ENCODE measurements at places on chromosomes 13 and 19.

DNA sequence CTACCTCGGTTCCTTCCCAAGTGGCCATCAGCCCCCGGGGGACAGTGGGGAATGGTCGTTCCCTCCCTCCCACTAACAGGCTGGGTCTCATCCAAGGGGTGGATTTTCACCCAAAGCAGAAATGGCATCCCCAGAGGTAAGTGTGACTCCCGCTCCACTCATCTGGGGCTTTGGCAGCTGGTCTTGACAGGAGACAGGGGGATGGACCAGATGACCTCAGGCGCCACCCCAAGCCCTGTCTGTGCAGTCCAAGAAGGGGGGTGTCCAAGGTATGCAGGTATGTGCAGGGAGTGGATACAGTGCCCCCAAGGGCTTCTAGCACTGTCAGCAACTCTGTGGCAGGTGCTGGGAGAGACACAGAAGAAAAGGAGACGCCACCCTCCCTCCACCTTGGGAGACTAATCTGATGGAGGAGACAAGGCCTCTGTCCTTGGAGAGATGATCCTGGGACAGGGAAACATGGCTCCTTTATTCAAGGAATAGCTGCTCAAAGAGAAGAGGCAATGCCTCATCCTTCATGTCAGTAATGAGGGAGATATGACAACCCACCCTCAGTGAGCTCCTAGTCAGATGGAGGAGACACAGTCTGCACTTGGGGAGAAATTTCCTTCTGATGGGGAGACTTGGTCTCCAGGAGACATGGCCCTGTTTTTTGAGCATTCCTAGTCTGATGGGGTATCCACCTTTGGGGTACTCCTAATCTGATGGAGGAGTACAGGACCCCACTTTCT, 7.7 kb downstream of the CEACAM16 start:
- DNase-seq: no peak

- no peak for DNase-seq
Measured at GRCh38 chr13:95295026-95295425, 6.2 kb downstream of the ABCC4 start.

DNA sequence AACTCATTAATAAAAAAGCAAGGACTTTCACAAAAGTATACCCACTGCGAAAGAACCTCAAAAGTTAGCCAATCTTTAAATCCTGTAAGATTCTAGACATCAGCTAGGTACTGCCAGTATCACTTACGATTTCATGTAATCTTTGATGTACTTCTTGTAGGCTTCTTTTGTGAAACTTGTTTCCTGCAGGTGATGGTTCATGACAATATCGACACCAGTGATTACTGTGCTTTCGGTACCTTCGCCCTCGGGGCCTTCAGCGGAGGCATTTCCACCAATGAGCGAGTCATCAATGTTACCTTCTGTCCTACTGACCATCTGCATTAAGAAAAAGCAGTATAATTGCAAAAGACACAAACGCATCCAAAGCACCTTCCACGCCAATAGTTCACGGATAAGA, 1.1 kb downstream of the TPT1 start:
- DNase-seq: peak; percentile 27

- no peak for DNase-seq
Measured at GRCh38 chr13:33258808-33259193, 26.8 kb downstream of the STARD13 start.

GRCh38 chr19:6250024-6250615, 29.7 kb downstream of the MLLT1 start:
- no peak for DNase-seq

DNA sequence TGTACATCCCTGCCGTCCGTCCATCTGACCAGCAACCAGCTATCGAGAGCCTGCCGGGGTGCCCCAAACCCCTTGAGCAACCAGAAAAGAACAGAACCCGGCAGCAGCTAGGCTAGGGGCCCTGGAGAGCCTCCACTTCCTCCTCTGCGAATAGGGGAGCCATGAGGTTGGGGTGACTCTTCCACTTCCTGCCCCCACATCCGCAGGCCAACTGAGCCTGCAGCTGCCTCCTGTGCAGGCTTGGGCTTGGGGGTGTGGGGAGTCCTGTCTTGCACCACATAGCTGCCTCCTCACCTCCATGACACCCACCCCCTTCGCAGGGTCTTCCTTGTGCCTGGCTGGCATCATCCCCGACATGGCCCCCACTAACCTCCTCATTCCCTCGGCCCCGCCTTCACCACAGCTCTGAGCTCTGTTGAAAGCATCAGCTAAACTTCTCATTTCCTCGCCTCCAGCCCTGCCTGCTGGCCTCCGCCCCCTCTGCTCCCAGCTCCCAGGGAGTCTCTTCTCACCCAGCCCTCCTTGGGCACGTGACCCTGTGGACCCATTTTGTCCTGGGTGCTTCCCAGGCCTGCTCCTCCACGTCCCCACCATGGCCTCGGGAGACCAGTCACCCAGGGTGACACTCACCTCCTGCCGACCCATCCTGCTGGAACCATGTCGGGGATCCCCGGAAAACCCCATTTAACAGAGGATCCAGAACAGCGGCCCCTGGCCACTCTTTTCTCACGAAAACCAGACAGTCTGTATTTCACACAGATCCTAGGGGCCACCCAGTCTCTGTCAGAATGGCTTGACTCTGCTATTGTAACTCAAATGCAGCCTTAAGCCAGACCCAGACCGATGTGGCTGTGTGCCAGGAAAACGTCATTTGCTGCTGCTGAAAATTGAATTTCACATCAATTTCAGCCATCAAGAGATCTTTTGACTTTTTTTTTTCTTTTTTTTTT, 50.4 kb downstream of the MYO9B start:
- peak; percentile 52 for DNase-seq

DNA sequence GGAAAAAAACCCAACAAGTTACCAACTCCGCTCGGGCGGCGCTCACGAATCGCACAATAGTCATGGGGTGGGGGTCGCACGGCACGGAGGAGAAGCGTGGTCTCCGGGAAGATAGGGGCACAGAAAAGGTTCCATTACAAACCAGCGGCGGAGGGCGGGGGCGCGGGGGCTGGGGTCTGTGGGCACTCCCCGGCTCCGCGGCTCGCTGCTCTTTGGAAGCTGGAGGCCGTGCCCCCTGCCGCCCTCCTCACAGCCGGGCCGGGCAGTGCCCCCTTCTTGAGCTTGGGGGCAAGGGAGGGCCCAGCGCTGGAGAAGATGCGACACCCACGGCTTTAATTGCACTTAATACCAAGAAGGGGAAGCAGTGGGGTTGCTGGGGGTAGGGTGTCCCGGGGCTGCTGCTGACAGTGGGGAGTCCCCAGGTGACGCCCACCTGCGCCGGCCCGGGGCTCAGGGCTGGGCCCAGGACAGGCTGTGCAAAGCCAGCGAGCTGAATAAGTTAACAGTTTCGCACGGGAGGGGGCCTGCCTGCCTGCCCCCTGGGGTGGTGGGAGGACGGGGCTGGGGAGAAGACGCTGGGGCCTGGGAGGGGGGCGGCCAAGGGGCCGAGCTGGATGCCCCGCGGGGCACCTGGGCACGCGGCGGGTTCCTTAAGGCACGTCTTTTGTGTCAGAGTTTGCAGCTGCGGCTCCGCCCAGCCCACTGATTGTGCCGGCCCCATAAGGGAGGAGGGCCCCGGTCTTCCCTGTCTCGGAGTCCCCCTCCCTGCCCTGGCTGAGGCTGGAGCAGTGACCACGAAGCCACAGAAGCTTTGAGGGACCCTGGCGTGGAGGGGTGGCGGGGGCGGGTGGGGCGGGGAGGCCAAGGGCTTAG, 9.8 kb downstream of the DCAF15 start:
- DNase-seq: no peak

- DNase-seq: no peak
Measured at GRCh38 chr19:18802354-18802753, 11.2 kb upstream of the COMP start.

Measured in stimulated activated CD4-positive, alpha-beta T cell treated with anti-CD3 and anti-CD28 coated beads, Interleukin-15, amount 100 ng/mL, for 1 hour (primary cell).